ENCODE measurements at places on chromosomes 6 and 20. TPM values are rescaled to one million over a fixed set of nuclear protein-coding genes. Genes with fewer than 3 reads are reported as not detected.
A peak's percentile ranks its signal among the peaks of the same experiment; 100 is the strongest.

Gene GDAP1L1
- total RNA-seq: not detected

DNA sequence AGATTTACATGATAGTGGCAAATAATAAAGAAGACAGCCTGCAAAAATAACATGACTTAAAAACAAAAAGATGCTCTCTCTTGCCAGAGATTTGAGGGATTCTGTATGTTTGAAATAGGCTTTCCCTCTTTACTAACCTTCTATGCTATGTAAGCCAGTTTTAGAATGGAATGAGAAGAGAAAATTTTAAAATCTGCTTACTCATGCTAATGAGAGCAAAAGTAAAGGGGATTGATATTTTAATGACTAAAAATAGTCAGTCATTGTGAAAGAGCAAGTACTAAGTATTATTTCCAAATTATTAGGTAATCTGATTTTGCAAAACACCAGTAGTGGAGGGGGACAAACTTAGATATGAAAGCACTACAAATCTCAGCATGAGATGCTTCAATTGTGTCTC is 563.3 kb upstream of the ADGRB3 start:
- DNase-seq: no peak

DNA sequence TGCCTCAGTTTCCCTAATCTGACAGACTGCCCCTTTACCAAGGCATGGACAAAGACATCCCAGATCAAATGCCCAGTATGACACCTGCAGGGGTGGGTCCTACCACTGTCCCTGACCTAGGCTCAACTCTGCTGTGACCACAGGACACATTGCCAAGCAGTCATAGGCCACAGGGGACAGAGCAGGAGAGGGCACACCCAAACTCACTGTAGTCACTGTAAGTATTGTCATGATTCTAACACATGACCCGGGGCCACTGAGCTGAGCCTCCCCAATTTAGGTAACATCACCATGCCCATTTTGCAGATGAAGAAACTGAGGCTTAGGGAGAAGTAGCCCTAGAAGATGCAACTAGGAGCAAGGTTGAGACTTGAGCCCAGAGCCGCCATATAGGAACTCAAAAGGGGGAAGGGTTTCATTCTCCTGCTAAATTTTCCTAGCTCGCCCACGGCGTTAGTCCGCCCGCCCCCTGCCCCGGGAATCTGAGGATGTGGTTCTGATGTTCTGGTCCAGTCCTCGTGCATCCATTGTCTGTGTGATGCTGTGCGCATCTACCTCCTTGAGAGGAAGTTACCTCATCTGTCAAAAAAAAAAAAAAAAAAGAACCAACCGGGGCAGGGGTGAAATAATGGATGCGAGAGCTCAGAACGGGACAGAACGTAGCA is 44.8 kb downstream of the PMEPA1 start:
- no peak for DNase-seq

DNA sequence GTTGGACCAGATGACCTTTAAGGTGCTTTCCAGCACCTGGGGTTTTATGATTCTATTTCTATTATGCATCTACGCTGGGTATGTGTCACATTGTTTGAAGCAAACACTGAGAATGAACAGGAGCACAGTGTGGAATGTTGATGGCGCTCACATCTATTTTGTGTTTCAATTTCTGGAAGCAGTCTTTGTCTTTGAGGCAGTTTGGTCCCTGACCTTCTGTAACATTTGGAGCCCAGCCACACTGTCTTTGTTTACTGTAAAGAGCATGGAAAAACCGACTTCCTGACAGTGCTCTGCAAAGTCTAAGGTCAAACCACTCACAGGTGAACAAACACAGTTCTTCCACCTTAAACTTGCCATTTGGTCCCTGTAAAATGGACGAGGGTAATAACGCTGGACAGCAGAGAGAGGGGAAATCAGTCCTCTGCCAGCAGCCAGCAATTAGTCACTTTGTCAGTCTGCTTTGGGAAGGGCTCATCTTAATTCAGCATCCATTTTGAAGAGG is 155.5 kb downstream of the PRL start:
- DNase-seq: no peak

DNA sequence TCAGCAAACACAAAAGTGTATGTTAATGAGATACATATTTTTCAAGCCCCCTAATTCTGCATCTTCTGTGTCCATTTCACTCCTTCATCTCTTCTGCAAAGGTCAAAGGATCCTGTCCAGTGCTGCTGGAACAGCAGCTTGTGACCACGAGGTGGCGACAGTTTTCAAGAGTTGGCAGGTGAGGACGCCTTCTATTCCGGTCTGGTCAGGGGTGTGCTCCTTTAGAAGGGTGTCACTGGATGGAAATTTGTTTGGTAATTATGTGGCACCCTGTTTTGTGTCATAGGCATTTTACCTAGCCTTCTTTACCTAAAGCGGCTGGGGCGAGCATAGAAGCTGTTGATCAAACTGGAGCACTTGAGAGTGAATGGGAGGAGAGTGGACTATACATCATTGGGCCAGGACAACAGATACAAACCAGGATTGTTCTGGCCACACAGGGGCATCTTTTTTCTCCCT is 32.9 kb upstream of the ERVFRD-1 start:
- no peak for DNase-seq

DNA sequence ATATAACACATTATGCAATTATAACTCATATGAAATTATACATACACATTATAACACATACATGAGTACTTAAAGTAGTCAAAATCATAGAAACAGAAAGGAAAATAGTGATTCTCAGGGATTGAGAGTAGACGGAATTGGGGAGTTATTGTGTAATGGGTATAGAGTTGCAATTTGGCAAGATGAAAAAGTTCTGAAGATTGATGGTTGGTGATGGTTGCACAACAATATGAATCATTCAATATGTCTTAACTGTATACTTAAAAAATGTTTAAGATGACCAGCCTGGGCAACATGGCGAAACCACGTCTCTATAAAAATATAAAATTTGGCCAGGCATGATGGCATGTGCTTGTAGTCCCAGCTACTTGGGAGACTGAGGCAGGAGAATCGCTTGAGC is 372.7 kb downstream of the CDKAL1 start:
- DNase-seq: no peak

GRCh38 chr6:15936503-15936902 is 192.4 kb upstream of the MYLIP start:
- DNase-seq: no peak

- DNase-seq: no peak
Observed at GRCh38 chr6:20341564-20341963, 60.1 kb upstream of the E2F3 start.

DNA sequence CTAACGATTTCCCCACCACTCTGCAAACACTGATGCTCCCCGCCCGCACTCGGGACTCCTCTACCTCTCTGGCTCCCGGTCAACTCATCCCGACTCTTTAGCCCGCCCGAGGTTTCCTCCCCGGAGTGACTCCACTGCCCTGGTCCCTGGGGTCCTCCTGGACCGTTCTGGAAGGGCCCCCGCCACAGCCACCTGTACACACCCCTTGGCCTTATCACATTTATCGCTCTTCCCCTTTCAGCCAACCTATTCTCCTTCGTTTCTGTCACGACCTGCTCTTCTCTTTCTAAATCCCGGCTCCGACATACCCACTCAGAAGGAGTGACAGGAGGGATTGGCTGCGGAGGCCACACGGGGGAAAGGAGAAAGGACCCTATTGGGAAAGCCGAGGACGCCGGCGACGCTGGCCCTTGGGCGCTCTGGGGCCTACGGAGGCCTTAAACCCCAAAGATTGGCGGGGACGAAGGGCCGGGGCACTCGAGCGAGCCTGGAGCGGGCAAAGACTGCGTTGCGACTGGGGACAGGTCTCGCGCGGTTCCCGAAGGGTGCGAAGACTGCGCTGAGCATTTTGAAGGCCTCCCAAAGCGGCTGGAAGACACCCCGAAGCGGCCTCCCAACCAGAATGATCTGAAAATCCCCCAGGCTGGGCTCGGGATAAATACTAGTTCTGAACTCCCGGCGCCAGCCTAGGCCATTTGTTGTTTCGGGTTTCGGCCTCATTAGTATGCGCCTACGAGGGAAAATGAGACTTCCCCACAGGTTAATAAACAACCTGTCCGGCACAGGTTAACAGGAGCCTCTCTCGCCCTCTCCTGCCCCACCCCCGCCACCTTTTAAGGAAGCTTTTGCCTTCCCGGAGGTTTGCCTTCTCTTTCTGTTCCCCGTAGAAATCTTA is 9.2 kb downstream of the SIM1 start:
- peak; percentile 71 for DNase-seq

- no peak for DNase-seq
Observed at GRCh38 chr20:8248051-8248450, 116.0 kb downstream of the PLCB1 start.

DNA sequence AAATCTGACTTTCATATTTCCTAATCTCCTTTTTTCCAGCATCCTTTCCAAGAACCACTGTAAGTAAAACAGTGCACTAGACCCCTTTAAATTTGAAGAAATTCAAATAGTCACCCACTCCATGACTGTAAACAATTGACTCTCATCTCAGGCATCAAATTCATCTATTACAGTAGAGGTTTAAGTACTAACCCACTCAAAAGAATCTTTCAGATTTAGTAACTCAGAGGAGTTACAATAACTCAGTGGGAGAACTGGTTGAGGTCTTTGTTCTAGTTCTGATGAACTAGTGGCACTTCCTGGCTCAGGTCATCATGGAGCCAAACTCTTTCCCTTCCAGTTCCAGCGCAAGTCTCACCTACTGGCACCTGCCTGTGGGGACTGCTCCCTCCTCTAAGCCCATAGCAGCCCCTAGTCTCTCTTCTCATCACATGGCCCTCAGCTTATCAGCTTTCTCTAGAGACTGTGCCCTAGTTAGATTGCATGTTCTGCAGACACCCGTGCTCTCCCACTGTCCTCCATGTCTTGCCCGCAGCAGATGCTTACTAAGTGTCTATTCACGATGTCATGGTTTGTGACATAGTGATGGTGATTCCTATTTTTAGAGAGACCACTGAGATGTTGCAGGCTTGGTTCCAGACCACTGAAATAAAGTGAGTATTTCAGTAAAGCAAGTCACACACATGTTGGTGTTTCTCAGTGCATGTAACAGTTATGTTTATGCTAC is 196.2 kb downstream of the TBC1D7 start:
- DNase-seq: no peak

DNA sequence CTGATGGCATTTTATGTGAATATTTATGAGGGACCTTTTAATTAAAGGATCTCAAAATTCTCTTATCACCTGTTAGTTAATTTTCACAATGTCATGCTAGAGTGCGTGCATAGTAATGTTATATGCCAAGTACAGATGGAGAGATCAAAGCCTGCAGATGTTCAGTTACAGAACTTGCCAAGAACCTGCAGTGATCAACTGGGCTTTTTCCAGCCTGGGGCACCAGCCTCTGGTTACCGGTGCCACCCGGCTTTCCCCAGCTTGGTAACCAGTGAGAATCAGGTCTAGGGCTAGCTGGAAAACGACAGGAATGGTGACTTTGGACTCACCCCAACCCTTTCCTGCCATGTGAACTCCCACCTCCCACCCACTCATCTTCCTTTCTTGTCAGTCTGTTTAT is 91.8 kb downstream of the CAP2 start:
- DNase-seq: no peak

- DNase-seq: no peak
Observed at GRCh38 chr6:31547727-31548543, 527 bp downstream of the NFKBIL1 start.

- no peak for DNase-seq
Observed at GRCh38 chr20:23652371-23652770, 14.6 kb upstream of the CST3 start.

DNA sequence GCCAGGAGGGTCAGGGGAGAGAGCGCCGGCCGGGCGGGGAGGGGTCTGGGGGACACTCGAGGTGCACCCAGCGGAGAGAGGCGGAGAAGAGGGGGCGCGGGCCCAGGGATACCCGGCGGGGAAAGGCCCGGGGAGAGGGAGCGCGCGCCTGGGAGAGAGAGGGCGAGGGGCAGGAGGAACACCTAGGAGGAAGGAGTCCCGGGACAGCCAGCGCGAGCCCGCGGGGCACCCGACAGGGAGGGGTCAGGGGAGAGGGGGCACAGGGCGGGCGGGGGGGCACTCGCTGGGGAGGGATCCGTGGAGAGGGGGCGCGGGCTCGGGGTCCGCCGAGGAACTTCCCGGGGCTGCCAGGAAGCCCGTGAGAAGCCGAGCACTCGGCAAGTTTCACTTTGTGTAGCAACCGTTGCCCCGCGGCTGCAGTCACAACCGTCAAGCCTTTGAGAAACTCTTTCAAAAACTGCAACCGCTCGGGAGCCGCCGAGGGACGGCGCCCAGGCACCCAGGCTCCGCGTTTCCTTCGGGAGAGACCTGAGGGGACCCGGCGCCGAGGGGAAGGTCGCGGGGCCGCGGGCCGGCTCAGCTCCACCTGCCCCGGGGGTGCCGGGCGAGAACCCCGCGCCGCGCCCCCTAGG is 471 bp downstream of the EZR start:
- DNase-seq: no peak

Data from epithelial cell of proximal tubule (primary cell).